ENCODE measurements at places on chromosomes 6 and 20.

DNA sequence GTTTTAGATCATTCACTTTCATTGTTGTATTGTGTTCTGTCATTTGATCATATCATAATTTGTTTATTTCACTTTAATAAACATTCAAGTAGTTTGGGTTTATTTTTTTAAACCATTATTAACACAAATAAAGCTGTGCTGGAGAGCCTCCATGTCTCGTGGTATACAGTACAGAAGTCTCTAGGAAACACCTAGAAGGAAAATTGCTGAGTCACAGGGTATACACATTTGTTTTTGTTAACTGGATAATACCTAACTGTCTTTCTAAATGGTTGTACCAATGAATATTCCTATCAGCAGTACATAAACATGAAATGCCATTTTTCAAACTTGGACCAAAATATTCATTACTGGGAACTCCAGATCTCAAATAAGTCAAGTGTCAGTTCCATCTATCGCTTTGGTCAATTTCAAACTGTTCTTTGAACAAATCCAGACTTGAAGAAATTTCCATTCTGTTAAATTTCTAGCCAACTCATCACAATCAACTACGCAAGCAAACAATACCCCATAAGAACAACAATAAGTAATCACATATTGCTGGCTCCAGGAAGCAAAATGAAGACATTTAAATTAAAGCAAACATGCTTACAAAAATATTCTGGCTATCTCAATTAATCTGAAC is 138.1 kb downstream of the ATXN1 start:
- no peaks in the 10 kb centered on the region for H3K36me3 ChIP-seq
- H3K4me1 ChIP-seq: no peaks in the 10 kb centered on the region
- DNase-seq: no peak
- no peak overlapping the region for H3K27ac ChIP-seq
- H3K27me3 ChIP-seq: no peaks in the 10 kb centered on the region

- H3K4me3 ChIP-seq: no peak overlapping the region
- no peaks in the 10 kb centered on the region for H3K27me3 ChIP-seq
- H3K36me3 ChIP-seq: no peaks in the 10 kb centered on the region
- H3K27ac ChIP-seq: no peak overlapping the region
- peaks cover 43% of the 10 kb centered on the region for H3K4me1 ChIP-seq
These were observed 25.5 kb downstream of the BANF2 start for GRCh38 chr20:17725094-17725835.

GRCh38 chr6:126824815-126825214 is 293.7 kb upstream of the RSPO3 start:
- peaks cover 14% of the 10 kb centered on the region for H3K4me1 ChIP-seq
- H3K27me3 ChIP-seq: no peaks in the 10 kb centered on the region
- DNase-seq: no peak
- no peak overlapping the region for H3K4me3 ChIP-seq
- H3K36me3 ChIP-seq: no peaks in the 10 kb centered on the region

GRCh38 chr6:48429021-48429420 is 318.0 kb upstream of the PTCHD4 start:
- no peak overlapping the region for H3K27ac ChIP-seq
- DNase-seq: no peak
- no peaks in the 10 kb centered on the region for H3K36me3 ChIP-seq
- no peak overlapping the region for H3K4me3 ChIP-seq
- peaks cover 23% of the 10 kb centered on the region for H3K4me1 ChIP-seq

- no peaks in the 10 kb centered on the region for H3K36me3 ChIP-seq
- peaks cover 17% of the 10 kb centered on the region for H3K4me1 ChIP-seq
- peak overlapping the region; percentile 50 for H3K4me3 ChIP-seq
- DNase-seq: peak; percentile 53
- no peaks in the 10 kb centered on the region for H3K27me3 ChIP-seq
These were observed 55.1 kb downstream of the IL20RA start for GRCh38 chr6:136989571-136990241.

GRCh38 chr20:3173610-3174441 is 477 bp upstream of the LZTS3 start:
- no peaks in the 10 kb centered on the region for H3K36me3 ChIP-seq
- DNase-seq: peak; percentile 89
- H3K27ac ChIP-seq: peak overlapping the region; percentile 81
- peaks cover 9% of the 10 kb centered on the region for H3K4me1 ChIP-seq
- H3K4me3 ChIP-seq: peak overlapping the region; percentile 84

DNA sequence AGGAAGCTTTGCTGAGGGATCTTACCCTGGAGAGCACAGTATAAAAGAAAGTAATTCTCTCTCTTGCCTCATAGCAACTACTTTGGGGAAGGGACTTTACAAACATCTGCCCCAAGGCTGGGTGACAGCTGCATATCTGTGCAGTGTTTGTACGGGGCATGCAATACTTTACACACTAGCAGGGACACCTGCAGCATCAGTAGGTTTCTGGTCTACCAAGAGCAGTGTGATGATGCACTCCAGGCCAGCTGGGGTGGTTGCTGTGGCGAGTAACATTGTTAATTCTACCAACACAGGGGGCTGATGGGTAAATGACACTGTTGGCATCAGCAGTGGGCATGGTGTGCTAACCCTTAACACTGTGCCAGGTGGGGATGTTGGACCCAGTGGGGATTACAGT is 48.0 kb downstream of the ADTRP start:
- H3K36me3 ChIP-seq: no peaks in the 10 kb centered on the region
- no peak for DNase-seq
- no peak overlapping the region for H3K4me3 ChIP-seq
- no peak overlapping the region for H3K27ac ChIP-seq

- no peaks in the 10 kb centered on the region for H3K36me3 ChIP-seq
- no peak overlapping the region for H3K4me3 ChIP-seq
- H3K27me3 ChIP-seq: no peaks in the 10 kb centered on the region
- no peaks in the 10 kb centered on the region for H3K4me1 ChIP-seq
- no peak for DNase-seq
- no peak overlapping the region for H3K27ac ChIP-seq
These were observed 16.9 kb downstream of the KCNK15 start for GRCh38 chr20:44762466-44763140.

DNA sequence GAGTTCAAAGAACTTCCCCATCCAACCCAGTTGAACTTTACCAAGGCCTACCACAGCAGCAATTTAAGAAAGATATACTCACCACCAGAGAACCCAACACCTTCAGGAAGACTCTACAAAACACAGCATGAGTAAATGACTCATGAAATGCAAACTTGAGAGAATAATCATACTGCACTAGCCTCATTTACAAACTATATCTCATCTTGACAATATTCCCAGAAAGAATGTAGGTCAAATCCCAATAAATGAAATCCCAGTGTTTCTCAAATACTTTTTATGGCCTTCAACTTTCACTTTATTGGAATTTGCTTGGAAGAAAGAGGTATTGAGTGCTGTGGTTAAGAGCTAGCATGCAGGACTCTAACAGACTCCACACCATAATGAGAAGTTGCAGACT is 60.0 kb downstream of the FYN start:
- H3K27ac ChIP-seq: no peak overlapping the region
- H3K4me3 ChIP-seq: no peak overlapping the region
- H3K27me3 ChIP-seq: no peaks in the 10 kb centered on the region
- no peaks in the 10 kb centered on the region for H3K4me1 ChIP-seq
- DNase-seq: no peak

GRCh38 chr6:158596861-158597260 is 37.0 kb downstream of the TMEM181 start:
- H3K36me3 ChIP-seq: no peaks in the 10 kb centered on the region
- H3K27me3 ChIP-seq: no peaks in the 10 kb centered on the region
- H3K4me1 ChIP-seq: no peaks in the 10 kb centered on the region
- H3K4me3 ChIP-seq: no peak overlapping the region

GRCh38 chr6:118709859-118710350 is 58.5 kb upstream of the CEP85L start:
- no peaks in the 10 kb centered on the region for H3K27me3 ChIP-seq
- no peak overlapping the region for H3K4me3 ChIP-seq
- H3K36me3 ChIP-seq: no peaks in the 10 kb centered on the region
- no peak overlapping the region for H3K27ac ChIP-seq
- DNase-seq: no peak

- no peaks in the 10 kb centered on the region for H3K4me1 ChIP-seq
- H3K36me3 ChIP-seq: no peaks in the 10 kb centered on the region
- H3K27ac ChIP-seq: no peak overlapping the region
- DNase-seq: no peak
- H3K27me3 ChIP-seq: no peaks in the 10 kb centered on the region
These were observed 72.3 kb downstream of the RNGTT start for GRCh38 chr6:88890860-88891845.

DNA sequence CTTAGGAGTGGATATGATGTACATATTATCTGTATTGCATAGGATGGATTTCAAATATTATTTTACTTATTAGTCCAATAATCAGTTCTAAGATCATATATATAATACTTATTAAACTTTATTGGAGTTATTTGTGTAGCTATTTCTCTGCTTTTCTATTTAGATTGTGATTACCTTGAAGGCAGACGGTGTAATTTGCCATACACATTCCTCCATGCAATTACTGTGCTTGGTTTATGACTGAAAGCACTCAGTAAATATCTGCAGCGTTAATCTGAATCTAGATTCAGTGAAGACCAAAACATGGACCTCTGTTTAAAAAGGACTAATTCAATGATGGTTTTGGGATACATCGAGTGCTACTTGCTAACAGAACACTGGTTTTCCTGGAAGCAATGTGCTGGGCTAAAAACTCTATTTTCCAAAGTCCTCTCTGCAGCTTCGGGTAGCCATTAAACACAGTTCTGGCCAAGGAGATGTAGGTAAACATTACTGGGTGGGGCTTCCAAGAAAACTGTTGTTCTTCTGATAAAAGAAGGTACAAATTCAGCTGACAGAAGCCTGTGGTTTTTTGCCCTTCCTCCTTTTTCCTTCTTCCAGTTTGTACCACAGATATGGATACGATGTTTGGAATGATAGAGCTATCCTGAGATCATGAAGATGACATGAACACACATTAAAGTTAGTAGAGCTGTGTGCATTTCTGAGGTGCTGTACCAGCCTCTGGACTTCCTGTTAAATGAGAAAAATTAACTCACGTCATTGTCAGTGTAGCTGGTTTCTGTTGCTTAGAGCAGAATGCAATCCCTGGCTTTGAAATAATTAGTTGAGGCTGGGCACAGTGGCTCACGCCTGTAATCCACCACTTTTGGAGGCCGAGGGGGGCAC is 136.5 kb upstream of the NUP153 start:
- no peaks in the 10 kb centered on the region for H3K36me3 ChIP-seq
- H3K27ac ChIP-seq: no peak overlapping the region
- H3K4me1 ChIP-seq: no peaks in the 10 kb centered on the region
- no peaks in the 10 kb centered on the region for H3K27me3 ChIP-seq

DNA sequence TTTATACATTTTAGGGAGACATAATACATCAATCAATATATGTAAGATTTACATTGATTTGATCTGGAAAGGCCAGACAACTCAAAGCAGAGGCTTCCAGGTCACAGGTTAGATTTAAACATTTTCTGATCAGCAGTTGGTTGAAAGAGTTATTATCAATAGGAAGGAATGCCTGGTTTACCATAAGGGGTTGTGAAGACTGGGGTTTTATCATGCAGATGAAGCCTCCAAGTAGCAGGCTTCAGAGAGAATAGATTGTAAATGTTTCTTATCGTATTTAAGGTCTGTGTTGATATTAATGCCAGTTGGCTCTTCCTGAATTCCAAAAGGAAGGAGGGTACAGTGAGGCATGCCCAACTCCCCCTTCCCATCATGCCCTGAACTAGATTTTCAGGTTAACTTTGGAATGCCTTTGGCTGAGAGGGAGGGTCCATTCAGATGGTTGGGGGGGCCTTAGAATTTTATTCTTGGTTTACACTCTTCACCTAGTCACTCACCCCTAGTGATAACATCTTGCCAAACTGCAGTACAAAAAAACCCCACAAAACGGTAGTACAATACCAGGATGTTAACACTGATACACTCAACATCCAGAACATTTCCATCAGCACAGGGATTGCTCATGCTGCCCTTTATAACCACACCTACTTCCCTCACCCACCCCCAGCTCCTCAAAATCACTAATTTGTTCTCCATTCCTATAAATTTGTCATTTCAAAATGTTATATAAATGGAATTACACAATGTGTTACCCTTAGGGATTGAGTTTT is 259.6 kb upstream of the PLN start:
- H3K4me3 ChIP-seq: no peak overlapping the region
- DNase-seq: no peak
- H3K4me1 ChIP-seq: peaks cover 6% of the 10 kb centered on the region
- H3K27ac ChIP-seq: no peak overlapping the region

- no peak for DNase-seq
- no peaks in the 10 kb centered on the region for H3K36me3 ChIP-seq
- no peak overlapping the region for H3K4me3 ChIP-seq
- no peaks in the 10 kb centered on the region for H3K27me3 ChIP-seq
- no peak overlapping the region for H3K27ac ChIP-seq
These were observed 36.5 kb downstream of the LAMP5 start for GRCh38 chr20:9550871-9551270.

GRCh38 chr20:61699495-61700374 is 365.9 kb downstream of the TAF4 start:
- H3K36me3 ChIP-seq: no peaks in the 10 kb centered on the region
- H3K4me3 ChIP-seq: no peak overlapping the region
- H3K4me1 ChIP-seq: no peaks in the 10 kb centered on the region
- DNase-seq: no peak
- no peak overlapping the region for H3K27ac ChIP-seq

DNA sequence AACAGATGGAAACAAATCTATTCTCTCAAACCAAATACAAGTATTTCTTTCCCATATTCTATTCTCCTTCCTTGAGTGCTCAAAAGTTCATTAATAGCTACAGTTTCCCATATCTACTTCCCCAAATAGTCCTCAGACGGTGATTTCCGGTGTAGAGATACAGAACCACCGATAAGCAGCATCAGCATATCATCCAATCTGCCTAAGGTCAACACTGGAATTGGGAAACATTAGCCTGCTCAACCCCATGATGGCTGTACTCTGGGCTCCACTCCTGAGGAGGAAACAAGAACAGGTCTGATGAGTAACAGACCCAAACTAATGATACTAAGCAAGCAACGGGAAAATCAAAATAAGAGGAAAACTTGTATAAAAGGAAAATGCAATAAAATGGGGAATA is 115.6 kb downstream of the EPB41L2 start:
- H3K36me3 ChIP-seq: no peaks in the 10 kb centered on the region
- H3K4me3 ChIP-seq: no peak overlapping the region

- no peaks in the 10 kb centered on the region for H3K4me1 ChIP-seq
- no peaks in the 10 kb centered on the region for H3K27me3 ChIP-seq
- DNase-seq: no peak
- H3K4me3 ChIP-seq: no peak overlapping the region
- H3K27ac ChIP-seq: no peak overlapping the region
- peaks cover 3% of the 10 kb centered on the region for H3K36me3 ChIP-seq
These were observed 94.7 kb upstream of the NFATC2 start for GRCh38 chr20:51637241-51637640.

Data from Caco-2 (cell line).